ENCODE measurements at places on chromosomes 11 and 22. TPM values are rescaled to one million over a fixed set of nuclear protein-coding genes. Genes with fewer than 3 reads are reported as not detected.

THRSP gene
- not detected for total RNA-seq

PNPLA5 gene
- total RNA-seq = not detected

KCNC1 gene
- 0.19 TPM for total RNA-seq

ANKK1 gene
- not detected for total RNA-seq

LRP4 gene
- total RNA-seq = 8.7 TPM

LDLRAD3 gene
- 25.3 TPM for total RNA-seq

LRRC56 gene
- total RNA-seq = 0.54 TPM

OR8G1 gene
- not detected for total RNA-seq

ARL2 gene
- total RNA-seq = 157 TPM

CRYBA4 gene
- total RNA-seq = not detected

CABP4 gene
- not detected for total RNA-seq

GRIA4 gene
- not detected for total RNA-seq

PGR gene
- total RNA-seq = not detected

ANGPTL5 gene
- 0.09 TPM for total RNA-seq

MMP11 gene
- total RNA-seq = 0.36 TPM

ZNF215 gene
- 0.95 TPM for total RNA-seq

MS4A4A gene
- not detected for total RNA-seq

FAM227A gene
- 0.64 TPM for total RNA-seq

HBE1 gene
- total RNA-seq = not detected

LRRC74B gene
- not detected for total RNA-seq

MS4A3 gene
- not detected for total RNA-seq

SCGB1A1 gene
- total RNA-seq = not detected

SERGEF gene
- total RNA-seq = 16.5 TPM

MIAT gene
- 0.25 TPM for total RNA-seq

LINC01488 gene
- not detected for total RNA-seq

MAPK8IP2 gene
- total RNA-seq = 2.9 TPM

SLC25A45 gene
- 11.7 TPM for total RNA-seq

OR52B2 gene
- total RNA-seq = not detected

KRTAP5-8 gene
- not detected for total RNA-seq

ADM gene
- 104 TPM for total RNA-seq

DDT gene
- 156 TPM for total RNA-seq

JHY gene
- total RNA-seq = 3.5 TPM

OR51B5 gene
- 0.10 TPM for total RNA-seq

CAPN5 gene
- 8.0 TPM for total RNA-seq

CHST1 gene
- 2.3 TPM for total RNA-seq

LMNTD2 gene
- 2.3 TPM for total RNA-seq
